ENCODE measurements at places on chromosomes 13 and 19. TPM values are rescaled to one million over a fixed set of nuclear protein-coding genes. Genes with fewer than 3 reads are reported as not detected.

The KLK7 gene
- total RNA-seq, result not detected

The MYBPC2 gene
- not detected for total RNA-seq

The ZNF506 gene
- total RNA-seq, result 18.2 TPM

The LAIR1 gene
- 5.1 TPM for total RNA-seq

The MUC16 gene
- 0.03 TPM for total RNA-seq

The KIR3DL1 gene
- not detected for total RNA-seq

GRCh38 chr19:32877977-32878745 lies 8.6 kb upstream of the SLC7A9 start:
- peak; percentile 61 for DNase-seq

GRCh38 chr13:99002172-99002710 lies 24.4 kb upstream of the DOCK9 start:
- DNase-seq, result no peak

GRCh38 chr19:752652-753517 lies 2.0 kb downstream of the MISP start:
- DNase-seq, result no peak

- no peak for DNase-seq
Observed at GRCh38 chr13:111907341-111907880, 159.5 kb upstream of the SOX1 start.

DNA sequence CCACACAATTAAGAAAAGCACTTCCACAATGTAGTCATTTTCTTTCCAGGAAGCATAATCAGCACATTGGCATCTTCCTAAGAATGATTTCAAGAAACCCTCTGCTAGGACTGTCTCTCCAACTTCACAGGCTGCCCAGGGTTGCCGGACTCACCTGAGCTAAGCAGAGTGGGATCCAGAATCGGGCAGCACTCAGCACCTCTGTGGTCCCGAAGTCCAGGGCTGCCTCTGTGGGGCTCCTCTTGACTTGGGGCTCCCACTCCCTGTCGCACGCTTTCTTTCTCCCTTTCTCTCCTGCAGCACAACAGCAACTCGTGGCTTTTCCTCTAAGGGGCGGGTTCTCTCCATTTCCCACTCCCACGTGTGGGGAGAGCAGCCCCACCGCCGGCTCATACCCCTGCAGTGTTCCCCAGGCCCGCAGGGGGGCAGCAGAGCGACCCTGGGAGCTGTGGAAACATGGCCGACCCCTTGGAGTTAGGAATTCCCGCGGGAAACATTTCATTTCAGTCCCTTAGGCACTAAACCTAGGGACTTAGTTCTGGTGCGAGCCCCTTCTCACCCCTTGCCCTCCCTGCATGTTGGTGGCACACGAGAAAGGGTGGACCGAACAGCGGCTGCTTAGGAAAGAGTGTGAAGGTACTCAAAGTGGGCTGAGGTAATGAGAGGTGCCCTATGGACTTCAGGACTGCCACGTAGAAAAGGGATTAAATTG lies at the start of gene TMEM272:
TSS of gene TMEM272 (minus strand) at position 316 of the 712 bp plus-strand sequence. CDS start 6,647 bp downstream, outside the sequence.
- DNase-seq, result peak; percentile 82

DNA sequence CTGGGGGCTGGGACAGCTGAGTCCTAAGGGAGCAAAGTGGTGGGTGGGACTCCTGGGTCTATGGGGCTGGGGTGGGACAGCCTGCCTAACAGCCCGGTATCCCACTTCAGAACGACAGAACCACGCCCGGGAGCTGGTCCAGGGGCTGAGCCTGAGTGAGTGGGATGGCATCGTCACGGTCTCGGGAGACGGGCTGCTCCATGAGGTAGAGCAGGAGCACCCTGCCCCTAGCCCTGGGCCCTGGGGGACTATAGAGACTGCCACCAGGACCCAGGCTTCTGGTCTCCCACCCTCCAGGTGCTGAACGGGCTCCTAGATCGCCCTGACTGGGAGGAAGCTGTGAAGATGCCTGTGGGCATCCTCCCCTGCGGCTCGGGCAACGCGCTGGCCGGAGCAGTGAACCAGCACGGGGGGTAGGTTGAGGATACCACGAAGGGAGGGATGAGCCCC lies 8.6 kb downstream of the SPHK2 start:
- DNase-seq, result no peak

- no peak for DNase-seq
Observed at GRCh38 chr13:39406688-39407087, 196.3 kb downstream of the LHFPL6 start.

- no peak for DNase-seq
Observed at GRCh38 chr13:28129911-28130693, 8.2 kb upstream of the PAN3 start.
